Fibroblast of the aortic adventitia (primary cell): ENCODE measurements at places on chromosomes 7 and 10. TPM values are rescaled to one million over a fixed set of nuclear protein-coding genes. Genes with fewer than 3 reads are reported as not detected.

The CYP26C1 gene
- 0.09 TPM in 1 of 2 replicates, not detected in the other for total RNA-seq

The NPFFR1 gene
- not detected in 2 replicates for total RNA-seq

The SPDYE2 gene
- total RNA-seq, result 0.16 TPM in 1 of 2 replicates, not detected in the other

The BTBD16 gene
- 0.09 TPM in 1 of 2 replicates, not detected in the other for total RNA-seq

The IGF2BP3 gene
- total RNA-seq, result 2.9 and 116 TPM in 2 replicates

The ITIH5 gene
- total RNA-seq, result 0.09 and 9.6 TPM in 2 replicates

The ACBD7 gene
- total RNA-seq, result 0.99 TPM in 1 of 2 replicates, not detected in the other

The POU6F2 gene
- not detected in 2 replicates for total RNA-seq

The PLEKHS1 gene
- not detected in 2 replicates for total RNA-seq

DNA sequence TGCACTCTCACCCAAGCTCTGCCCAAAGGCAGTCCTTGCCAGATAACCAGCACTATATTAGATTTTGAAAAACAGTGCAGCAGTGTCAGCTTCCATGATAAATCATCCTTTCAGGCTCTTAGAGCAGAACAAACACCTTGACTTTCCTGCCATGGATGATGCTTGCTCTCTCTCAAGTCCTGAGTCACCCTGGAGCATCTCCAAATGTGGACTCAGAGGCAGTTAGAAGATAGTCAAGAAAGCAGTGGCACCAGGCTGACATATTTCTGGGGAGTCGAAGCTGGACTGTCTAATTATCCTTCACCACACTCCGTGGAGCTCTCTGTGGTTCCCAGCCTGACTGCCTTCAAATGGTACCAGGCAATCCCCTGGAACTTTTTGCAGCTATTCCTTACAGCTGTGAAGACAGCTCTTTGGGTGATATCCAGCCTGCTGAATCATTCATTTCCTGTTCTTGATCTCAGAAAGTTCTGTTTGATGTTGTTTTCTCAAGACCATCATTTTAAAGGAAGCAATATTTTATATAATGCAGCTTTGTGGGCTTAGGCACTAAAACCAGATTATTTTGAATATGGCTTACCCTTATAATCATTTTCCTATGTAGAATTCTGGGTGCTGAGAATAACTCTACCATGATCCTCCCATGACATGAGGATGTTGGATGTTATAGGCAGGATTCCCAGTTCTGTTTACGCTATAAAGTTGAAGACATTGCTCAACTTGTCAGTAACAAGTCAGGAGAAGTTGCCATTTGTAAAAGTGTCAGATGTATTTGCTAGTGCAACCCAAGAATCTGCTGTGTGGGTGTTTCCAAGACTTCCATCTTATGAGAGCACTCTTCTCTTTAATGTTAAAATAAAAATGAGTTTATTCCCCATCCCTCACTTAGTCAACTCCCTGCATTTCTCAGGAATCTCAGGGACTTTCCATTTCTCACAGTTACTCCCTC lies 233.8 kb downstream of the C7orf25 start:
- DNase-seq, result peak; percentile 92

- DNase-seq, result no peak
These were observed 9.3 kb upstream of the SLC25A13 start for GRCh38 chr7:96331233-96331632.

DNA sequence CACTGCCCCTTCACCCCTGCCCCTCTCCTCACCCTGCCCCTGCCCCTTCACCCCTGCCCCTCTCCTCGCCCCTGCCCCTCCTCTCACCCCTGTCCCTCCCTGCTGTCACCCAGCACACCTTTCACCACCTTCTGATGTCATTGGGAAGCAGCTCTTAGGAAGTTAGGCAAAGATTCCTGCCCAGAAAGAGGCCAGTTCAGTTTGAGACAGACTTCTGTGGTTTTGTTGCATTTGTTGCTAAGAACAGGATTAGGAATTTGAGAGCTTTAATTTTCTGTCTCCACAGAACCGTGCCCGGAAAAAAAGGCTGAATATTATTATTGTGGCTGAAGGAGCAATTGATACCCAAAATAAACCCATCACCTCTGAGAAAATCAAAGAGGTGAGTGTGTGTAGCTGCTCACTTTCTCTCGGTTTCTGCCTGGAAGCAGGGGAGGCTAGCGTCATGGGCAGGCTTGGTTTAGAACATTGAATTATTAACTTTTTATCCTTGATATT lies 39.6 kb downstream of the PFKP start:
- no peak for DNase-seq

DNA sequence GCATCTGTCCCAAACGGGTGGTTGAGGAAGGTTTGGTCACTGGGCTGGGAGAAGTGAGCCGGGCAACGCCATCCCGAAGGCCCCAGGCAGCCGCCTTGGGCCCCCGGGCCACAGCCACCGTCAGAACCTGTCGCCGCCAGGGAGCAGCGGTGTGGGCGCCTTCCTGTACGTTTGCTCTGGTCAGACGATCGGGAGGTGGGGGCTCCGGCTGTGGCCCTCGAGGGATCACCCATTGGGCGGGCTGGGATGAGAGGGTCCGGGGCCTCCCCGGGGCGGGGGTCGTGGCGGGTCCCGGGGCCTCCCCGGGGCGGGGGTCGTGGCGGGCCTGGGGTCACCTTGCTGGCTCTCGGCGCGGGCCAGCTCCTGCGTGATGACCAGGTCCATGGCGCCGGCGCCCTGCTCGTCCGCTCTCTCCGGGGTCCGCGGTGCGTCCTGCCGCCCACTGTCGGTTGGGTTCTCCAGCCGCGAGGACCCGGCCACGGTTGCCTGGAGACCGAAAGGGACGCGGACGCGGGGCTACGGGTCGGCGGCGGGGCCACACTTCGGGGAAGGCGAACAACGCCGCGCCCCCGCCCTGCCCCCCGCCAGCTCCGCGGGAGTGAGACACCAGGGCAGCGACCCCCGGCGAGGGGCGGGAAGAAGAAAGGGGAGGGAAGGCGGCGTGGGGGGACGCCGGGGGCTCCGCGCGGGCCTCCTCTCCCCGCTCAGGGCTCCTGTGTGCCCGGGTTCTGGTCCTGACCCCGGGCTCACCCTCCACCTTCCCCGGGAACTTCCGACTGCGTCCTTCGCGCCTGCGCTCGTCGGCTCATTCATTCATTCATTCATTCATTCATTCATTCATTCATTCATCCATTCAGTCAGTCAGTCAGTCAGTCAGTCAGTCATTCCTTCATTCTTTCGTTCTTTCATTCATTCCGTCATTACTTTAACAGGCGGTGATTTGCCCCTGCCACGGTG lies at the start of gene CFAP46:
Gene CFAP46, minus strand, starts transcription at position 470 of the 957 bp plus-strand sequence. Its CDS starts 86 bp downstream, at position 384.
- peak; percentile 28 for DNase-seq

- no peak for DNase-seq
These were observed 19.4 kb downstream of the STEAP1B start for GRCh38 chr7:22480523-22481075.

DNA sequence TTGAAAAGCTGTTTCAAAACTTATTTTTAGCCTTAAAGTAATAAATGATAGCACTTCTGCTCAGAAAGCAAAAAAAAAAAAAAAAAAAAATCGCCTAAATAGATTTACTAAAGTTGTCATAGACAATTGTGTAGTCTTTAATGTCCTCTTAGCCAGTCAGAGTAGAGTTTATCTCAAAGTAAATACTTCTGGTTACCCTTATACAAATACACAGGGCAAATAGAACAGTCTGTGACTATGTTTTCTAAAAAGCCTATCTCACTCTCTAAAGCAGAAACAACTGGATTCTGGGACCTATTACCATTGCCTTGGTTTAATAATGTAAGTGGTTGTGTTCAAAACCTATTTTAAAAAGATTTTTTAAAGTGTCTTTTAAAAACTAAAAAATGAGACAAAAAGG lies 156.2 kb upstream of the THSD7A start:
- DNase-seq, result no peak

DNA sequence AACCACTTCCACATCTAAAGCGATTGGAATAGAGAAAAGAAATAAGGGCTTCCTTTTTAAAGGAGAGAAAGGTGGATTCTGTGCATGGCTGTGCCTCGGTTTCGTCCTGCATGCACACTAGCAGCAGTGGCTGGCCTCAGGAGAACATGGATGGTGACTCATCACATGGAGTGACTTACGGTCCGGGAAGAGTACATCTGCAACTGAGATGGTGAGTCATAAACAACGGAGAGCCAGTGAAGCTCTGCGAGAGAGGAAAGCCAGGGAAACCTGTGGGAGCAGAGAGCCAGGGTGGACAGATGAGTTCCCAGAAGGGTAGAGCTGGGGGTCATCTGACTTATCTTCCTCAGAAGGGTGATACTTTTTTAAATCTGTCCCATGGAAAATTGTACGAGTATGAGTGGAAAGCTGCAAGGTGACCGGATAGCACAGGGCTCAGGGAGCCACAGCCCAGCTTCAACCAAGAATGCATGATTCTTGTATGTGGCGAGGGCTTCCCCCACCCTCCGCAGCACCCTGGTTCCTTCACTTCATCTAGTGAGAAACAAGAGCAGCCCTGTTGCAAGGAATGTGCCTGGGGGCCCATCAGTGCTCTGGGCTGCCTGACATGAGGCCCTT lies 259.1 kb downstream of the KLF6 start:
- peak; percentile 97 for DNase-seq

DNA sequence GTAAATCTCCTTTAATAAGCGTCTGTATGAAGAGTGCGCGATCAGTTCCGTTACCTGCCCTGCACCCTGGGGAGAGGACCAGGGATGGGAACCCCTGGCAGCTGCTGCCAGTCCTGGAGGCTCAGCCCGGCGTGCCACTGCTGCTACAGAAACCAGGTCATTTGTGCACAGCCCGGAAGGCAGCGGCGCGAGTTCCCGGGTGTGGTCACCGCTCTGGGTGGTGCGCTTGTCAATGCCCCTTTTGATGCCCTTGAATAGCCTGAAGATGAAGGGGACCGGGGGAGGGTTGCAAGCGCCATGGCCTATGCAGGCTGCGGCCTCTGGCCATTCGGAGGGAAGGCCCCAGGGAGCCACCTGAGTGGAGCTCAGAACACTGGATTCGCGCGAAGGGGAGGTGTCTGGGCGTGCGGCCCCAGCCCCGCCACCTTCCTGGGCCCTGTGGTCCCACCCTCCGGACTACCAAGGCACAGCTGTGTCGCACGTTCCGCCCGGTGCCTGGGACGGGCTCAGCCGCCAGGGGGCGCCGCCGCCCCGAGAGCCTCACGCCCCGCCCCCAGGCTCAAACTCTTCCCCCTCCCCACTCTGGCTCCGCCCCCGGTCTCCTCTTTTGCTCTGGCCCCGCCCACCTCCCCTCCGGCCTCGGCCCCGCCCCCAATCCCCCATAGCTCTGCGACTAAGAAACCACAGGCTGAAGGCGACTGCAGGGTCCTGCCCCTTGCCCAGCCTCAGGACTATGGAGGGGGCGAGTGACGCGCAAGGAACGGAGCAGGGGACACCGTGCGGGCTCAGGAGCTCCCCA lies 16.5 kb downstream of the AP5Z1 start:
- peak; percentile 40 for DNase-seq

GRCh38 chr7:74183142-74183541 lies 9.0 kb downstream of the EIF4H start:
- no peak for DNase-seq

- no peak for DNase-seq
These were observed 126.6 kb downstream of the CUX1 start for GRCh38 chr7:101943889-101944600.

- DNase-seq, result no peak
These were observed 48.2 kb upstream of the SMNDC1 start for GRCh38 chr10:110352930-110353243.

DNA sequence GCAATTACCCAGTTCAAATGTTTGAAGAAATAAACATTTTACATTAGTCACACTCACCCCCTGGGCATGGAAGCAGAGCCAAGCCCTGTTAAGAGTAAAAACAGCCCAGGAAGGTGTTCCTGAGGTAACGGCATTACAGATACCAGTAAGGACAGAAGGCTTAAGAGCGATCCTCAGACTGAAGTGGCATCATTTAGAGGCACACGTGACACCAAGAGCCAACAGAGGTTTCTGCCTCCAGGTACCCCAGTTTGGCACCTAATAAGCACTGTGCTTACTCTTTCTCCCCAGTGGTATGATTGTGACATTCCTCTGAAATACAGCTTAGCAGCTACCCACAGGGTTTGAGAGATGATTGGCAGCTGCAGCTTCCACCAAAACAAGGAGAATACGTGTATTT lies 17.2 kb downstream of the MMS19 start:
- no peak for DNase-seq

DNA sequence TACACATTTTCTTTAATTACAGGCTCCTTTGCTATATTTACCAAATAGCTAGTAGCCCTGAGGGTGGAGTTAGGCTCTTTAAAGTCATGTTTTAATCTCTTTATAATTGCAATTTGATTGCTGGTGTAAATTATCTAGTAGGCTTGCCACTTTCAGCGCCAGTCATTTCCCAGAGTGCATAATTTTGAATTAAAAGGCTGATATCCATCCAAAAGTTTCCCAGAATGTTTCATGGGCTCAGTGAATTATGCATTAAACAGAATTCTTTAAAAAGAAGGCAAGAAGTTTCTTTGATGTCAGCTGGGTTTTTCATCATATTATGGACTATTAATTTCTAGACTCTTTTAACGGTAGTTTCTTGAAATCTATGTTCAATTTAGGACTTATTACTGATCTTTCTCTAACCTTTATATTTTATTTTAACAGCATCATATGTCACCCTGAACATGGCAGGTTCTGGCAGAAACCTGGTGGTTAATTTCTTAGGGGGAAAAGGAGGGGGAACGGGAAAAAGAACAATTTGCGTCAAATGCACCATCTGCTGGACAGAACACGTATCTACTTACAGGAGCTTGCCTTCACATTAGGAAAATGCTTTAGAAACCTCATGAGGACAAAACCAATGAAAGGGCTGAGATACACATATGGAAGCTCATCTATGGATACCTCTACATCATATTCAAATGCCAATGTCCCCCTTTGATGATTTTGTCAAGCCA lies 171.1 kb downstream of the GRM3 start:
- peak; percentile 2 for DNase-seq

GRCh38 chr7:103141753-103142404 lies 7.0 kb downstream of the NAPEPLD start:
- DNase-seq, result peak; percentile 55

DNA sequence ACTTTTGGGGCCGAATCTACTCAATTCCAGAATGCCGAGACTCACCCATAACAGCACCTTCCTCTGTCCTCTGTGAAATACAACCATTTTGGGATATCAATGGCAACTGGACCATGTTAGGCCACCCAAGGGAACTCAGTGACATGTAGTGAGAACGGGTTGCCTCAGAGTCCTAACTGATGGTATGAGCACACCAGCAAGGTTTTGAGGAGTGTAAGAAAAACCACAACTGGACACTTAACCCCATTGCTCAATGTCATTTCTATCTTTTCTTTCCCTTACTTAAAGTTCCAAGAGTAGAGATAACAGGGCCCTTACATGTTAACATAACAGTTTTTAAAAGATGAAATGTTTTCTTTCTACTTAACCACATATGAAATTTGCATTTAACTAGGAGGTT lies 67.1 kb downstream of the TNS3 start:
- DNase-seq, result peak; percentile 53

- no peak for DNase-seq
These were observed 152.0 kb downstream of the CAMK1D start for GRCh38 chr10:12501324-12501723.

- DNase-seq, result no peak
These were observed 73.8 kb downstream of the RBM20 start for GRCh38 chr10:110717781-110718589.

- DNase-seq, result no peak
These were observed 77.3 kb downstream of the SEMA3A start for GRCh38 chr7:84117304-84117703.
